ENCODE measurements at places on chromosomes 2 and 18.

DNA sequence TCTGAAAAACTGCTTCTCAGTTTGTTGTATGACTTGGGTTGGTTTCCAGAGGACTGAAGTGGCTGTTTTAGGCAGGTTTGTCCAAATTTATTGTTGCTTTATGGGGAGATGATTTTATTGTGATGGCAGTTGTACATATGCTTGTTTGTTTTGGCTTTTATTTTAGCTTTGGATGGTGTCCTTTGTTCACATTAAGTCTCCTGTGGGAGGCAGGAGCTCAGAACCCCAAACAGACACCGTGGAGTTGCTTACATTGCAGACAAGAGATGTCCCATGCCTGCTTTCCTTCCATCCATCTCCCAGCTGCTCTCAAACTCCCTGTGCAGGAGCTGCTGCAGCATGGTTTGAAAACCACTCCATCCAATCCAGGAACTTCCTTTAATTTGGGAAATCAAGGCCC is 414.7 kb downstream of the LPIN1 start:
- no peak for DNase-seq

DNA sequence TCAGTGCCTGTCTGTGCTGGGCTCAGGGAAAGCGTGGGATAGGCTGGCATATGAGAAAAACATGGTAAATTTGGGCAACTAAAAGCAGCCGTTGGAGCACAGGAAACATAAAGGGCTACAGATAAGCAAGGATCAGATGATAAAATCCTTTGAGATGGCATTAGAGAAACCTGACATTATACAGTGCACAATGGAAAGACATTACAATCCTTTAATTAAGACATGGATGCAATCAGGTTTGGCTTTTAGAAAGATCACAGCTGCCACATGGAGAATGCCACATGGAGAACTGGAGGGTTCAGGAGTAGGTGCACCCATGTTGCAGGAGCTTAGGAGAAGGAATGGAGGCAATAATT is 117.3 kb downstream of the CDC42EP3 start:
- DNase-seq, result no peak

GRCh38 chr2:12155303-12156051 is 409.0 kb downstream of the LPIN1 start:
- no peak for DNase-seq

GRCh38 chr2:134493797-134494196 is 225.0 kb downstream of the TMEM163 start:
- DNase-seq, result no peak

DNA sequence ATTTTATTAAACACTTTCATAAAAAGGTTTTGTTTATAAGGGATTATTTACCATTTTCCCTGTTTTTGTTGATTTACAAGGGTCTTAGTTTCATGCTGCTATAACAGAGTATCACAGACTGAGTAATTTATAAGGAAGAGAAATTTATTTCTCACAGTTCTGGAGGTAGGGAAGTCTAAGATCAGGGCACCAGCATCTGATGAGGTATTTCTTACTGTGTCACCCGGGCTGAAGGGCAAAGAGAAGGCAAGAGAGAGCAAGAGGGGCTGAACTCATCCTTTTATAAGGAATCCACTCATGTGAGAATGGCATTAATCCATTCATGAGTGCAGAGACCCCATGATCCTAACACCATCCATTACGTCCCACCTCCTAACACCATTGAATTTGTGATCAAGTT is 160.0 kb upstream of the SLC39A10 start:
- DNase-seq, result no peak

DNA sequence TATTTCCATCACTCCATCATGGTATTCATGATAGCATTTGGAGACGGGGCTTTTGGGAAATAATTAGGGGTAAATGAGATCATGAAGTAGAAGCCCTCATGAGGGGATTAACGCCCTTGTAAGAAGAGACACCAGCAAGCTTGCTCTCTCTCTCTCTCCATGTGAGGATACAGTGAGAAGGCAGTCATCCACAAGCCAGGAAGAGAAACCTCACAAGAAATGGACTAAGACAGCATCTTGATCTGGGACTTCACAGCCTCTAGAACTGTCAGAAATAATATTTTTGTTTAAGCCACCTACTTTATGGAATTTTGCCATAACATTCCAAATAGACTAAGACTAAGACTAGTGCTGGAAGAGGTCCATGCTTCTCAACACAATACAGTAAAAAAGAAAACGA is 464.6 kb upstream of the GCFC2 start:
- no peak for DNase-seq

- DNase-seq, result no peak
Measured at GRCh38 chr18:35658112-35658511, 76.6 kb downstream of the GALNT1 start.

- no peak for DNase-seq
Measured at GRCh38 chr18:75364512-75365253, 62.8 kb downstream of the SMIM21 start.

GRCh38 chr2:121372721-121373353 is 87.8 kb upstream of the TFCP2L1 start:
- DNase-seq, result no peak

DNA sequence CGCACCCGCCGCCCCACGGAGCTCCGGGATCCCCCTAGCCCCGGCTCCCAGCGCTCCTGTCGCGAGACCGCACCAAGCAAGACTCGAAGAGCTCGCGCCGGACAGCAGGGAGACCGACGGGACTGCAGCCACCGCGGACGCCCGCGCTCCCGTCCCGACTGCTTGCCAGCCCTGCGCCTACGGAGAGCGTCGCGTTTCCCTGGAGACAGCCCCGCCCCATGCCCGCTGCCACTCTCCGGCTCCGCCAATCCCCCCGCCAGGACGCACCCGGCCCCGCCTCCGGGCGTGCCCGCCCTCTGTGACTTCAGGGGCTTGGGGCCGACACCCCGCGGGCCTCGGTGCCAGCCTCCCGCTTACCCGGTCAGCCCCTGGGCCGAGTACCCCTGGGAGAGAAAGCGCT is at the start of gene ANKMY1:
Gene ANKMY1 (minus strand): TSS at position 181 of the 400 bp plus-strand sequence. CDS start 653 bp downstream, outside the sequence.
- no peak for DNase-seq

DNA sequence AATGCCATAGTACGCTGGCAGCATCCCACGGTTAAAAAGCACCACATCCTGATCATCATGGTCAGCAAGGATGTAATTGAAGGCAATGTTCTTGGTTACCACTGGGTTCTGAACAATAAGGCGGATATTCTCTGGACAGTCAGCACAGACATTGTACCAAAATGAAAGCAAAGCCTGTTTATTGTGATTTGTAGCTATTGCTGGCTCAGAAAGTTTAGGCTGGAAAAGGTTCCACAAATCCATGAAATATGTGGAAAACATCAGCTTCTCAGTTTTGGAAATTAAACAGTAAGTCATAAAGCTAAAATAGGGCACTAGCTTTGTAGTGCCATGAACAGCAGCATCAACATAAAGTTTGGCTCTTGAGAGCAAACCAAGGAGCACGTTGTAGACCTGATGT is 52.2 kb downstream of the C2orf74 start:
- DNase-seq, result no peak

GRCh38 chr18:77061946-77062517 is 70.6 kb downstream of the MBP start:
- DNase-seq, result no peak

DNA sequence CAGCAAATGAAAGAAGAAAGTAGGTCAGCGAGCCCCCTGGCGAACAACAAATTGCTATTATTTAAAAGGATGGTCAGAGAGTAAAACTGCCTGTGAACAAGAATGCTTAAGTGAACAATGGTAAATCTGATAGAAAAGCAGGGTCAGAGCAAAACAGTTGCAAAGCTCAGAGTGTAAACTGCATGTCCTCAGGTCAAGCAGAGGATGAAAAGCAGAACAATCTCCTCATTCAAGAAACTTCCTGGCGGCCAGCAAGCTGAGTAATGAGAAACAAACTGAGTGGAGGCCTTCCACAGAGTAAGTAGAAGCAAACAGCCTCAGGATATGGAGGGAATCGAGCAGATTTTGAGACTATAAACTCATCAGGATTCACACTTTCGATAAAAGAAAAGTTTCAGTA is 117.9 kb downstream of the PPP1R1C start:
- no peak for DNase-seq

- no peak for DNase-seq
Measured at GRCh38 chr18:21177822-21178221, 64.2 kb upstream of the GREB1L start.

- DNase-seq, result no peak
Measured at GRCh38 chr2:160584972-160585494, 91.4 kb upstream of the RBMS1 start.

DNA sequence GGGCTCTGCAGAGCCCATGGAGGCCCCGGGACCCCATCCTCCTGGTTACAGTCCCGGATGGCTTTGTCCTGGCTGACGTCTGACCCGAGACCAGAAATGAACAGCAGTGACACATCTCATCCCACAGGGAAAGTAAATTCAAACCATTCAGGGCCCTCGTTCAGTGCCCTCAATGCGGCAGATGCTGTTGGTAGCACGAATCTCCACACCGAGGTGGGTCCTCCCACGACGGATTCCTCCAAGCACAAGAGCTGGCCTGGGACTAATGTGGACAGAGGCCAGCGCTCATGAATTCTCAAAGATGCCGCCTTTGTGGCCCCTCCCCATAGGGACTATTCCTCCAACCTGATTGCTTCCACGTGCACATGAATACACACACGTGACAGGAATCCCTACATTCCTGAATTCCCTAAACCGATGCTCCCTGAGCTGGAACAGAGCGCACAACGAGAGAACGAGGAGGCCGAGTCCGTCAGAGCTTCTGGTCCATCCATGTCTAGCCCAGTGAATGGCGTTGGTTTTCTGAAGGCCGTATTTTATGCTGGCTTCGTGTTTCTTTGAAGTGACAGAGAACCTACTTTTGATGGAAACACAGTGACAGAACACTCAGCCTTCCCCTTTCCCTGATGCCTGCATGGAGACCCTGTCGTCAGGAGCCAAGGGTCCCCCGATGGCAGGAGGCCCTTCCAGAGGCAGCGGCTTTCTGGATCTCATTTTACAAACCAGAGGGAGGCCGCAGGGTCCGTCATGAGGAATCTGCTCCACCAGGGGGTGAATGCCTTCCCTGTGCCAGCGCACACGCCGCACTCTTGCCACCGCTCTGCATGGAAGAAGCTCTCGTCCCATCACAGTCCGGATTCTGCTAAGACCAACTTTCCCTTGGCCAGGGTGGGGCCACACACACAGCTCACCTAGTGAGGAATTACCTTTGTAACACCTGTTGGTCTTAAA is 64.3 kb upstream of the SNTG2 start:
- DNase-seq, result no peak

DNA sequence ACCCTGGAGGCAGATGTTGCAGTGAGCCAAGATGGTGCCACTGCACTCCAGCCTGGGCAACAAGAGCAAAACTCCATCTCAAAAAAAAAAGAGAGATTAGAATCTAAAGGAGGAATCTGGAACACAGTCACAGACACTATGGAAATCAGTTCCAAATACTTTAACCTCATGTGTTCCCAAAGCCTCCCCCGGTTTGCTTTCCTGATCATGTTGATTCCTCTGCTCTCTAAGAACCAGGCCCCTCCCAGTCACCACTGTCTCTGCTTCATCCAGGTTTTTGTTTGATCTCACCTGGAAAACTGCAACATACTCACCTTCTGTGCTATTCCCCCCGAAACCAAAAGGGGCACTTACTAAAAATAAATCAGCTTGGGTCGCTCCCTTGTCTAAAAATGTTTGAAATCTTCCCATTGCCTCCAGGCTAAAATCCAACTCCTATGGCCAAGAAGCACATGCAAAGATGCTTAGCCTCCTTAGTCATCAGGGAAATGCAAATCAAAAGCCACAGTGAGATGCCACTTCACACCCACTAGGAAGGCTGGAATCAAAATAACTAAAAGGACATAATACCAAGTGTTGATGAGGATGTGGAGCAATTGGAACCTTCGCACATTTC is 6.2 kb upstream of the NEU2 start:
- DNase-seq, result no peak

DNA sequence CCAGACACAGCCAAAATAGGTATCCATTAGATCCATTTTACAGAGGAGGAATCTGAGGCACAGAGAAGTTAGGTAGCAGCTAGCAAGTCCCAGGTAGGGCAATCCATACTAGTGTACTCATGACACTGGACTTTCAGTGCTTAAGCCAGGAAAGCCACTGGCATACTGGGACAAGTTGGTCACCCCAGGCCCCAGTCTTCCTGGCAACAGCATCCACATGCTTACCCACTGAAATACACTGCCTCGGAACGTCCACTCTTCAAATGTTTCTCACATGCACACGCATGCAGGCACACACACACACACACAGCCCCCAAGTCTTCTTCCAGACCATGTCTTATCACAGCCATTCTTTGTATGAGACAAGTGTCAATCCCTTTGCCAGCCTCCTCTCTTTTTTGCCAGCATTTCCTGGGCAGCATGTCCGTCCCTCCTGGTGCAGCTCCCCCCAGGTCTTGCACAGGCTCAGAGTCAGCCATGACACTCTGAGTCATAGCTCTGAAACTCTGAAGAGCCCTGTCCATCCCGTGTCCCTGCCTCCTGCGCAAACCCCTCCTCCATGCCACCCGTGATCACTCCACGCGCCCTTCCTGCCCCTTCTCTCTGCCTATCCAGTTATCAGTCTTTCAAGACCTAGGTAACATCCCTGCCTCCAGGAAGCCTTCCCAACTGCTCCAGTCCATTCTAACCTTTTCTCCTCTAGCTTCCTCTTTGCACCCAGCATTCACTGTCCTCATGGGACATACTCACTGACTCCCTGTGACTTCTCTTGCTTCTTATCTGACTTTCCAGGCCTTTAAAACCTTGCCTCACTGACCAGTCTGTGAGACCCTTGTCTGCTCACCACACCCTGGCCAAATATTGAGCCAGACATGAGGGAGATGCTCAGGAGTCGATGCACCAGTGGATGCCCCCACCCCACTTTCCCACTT is 10.9 kb upstream of the TEX261 start:
- no peak for DNase-seq

DNA sequence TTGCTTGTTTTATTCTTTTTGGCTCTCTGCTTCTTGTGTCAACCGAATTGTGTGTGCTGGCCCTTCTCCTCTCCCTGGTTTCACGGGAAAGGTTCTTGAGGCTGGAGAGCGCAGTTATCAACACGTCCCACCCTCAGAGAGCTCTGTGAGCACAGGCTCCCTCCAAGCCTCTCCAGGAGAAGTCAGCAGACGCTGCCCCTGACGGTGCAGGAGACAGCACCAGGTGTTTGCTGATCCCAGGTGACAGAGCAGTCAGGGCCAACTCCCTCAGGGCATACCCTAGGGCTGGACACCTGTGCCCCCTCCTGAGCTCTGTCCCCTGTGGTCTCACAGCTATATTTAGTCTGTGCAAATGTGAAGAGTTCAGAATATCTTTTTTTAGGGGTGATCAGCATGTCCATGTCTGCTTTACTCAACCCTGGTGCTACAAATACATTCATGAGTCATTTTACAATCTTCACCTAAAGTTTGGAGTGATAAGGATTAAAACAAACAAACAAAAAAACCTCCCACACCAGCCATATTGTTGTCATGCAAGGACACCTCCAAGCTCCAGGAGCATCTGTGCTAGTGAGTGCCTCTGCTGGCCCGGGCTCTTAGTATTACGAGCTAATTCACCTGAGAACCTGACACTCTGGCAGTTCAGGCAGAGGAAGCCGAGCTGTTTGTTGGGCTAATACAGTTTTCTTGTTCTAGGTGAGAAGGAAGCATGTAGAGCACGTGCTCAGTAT is 65.9 kb upstream of the TMEM200C start:
- DNase-seq, result no peak

GRCh38 chr18:63532471-63532870 is 9.7 kb upstream of the SERPINB12 start:
- DNase-seq, result no peak

- no peak for DNase-seq
Measured at GRCh38 chr2:20443276-20443920, 3.5 kb upstream of the RHOB start.
